ENCODE measurements at places on chromosomes 3 and 15.
A peak's percentile ranks its signal among the peaks of the same experiment; 100 is the strongest.

DNA sequence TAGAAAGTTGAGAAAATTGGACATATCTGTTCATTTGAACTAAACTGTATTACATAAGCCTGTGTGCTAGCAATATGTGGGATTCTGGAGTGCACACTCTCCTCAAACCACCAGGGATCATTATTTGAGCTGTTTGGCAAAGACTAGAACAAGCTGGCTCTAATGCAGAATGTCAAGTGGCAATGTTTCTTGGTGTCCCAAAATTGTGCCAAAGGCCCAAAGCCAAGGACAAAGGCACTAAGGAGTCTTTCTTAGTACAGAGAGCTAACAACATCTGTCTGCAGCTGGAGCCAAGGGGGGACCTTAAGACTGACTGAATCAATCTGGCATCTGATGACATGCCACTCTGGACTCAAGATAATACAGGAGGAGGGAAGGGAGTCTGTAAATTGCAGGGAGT lies 76.7 kb upstream of the STRIT1 start:
- no peak for DNase-seq

DNA sequence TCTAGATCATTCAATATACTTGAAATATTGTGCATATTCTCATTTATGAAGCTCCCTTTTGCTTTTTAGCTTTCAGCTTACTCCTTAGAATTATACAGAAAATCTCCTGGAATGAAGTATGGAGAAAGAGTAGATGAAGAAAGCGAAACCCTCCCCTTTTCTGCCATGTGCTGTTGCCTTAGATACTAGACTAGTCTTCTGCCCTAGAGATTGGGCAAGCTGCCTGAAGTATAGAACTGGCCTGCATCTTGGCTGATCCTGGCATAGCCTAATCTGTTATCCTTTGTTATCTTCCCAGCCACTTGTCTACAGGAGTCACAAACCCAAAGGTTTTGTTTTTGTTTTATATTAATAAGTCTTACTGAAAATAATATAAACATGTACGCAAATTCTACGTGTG lies 138.8 kb downstream of the RBPMS2 start:
- DNase-seq: no peak

DNA sequence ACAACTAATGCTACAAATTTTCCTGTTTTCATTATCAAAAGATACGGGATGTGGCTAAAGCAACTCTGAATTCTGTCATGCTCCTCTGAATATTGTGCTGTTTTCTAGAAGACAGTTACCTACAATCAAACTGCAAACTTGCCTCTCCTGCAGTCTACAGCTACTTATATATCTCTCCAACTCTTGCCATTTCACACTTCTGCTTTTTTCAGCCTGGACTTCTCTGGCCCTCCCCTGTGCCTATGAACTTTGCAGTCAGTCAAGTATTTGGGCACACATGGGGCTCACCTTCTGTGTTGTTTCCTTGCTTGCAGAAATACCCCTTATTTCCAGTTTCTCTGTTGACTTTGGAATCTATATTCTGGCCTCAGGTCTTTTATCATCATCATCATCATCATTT lies 575.6 kb downstream of the GRM7 start:
- DNase-seq: no peak

DNA sequence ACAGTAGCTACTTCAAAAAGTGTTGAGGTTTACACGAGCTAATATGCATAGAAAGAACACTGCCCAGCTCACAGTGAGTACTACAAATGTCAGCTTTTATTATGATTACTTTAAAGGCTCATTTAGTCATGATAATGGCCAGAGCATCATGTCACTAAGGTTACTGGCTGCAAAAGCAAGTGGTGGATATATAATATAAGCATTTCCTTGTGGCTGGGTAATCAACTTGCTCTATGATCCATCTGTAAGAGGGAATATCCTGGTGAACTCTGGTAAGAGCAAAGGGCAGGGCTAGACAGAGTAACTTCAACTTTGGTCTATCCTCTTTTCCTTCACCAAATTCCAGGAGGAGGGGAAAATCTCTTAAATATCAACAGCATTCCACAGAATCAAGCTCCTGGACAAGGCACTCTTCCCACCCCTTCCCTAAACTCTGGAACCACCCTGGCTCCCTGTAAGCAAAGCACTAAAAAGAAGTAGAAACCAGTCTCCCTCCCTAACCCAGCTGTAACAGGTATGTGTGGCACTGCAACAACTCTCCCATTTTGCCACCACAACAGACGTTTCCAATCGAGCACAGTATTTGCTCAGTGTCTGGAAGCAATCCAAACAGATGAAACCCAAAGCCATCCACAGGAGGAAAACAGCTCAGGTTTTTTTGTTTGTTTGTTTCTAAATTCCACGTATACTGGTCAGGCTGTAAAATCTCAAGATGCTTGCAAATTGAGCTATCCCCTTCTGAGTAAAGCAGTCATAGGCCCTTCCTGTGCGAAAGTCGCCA lies 13.4 kb downstream of the B4GALT4 start:
- DNase-seq: no peak

GRCh38 chr15:78234515-78235040 lies at the start of gene ACSBG1:
TSS of gene ACSBG1 (minus strand) at chr15:78234565. CDS start at chr15:78234501, 64 bp downstream.
- DNase-seq: no peak

GRCh38 chr15:57694279-57694678 lies 12.2 kb upstream of the POLR2M start:
- DNase-seq: no peak

DNA sequence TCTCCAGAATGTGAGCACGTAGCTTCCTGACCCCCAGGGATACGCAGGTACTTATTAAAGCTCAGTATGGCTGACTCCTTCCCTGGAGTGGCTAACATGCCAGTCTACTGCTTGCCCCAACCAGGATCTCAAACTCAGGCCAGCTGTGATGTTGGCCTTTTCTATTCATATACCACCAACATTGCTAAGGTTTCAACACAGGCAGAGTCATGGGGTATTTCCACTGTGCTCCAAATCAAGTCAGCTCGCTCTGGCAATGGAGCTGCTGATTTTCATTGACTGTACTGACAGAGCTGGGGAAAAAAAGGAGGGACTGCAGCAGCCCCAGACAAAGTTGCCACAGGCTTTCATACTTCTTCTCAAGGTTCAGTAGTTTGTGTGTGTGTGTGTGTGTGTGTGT lies 87.0 kb downstream of the CFAP20DC start:
- no peak for DNase-seq

GRCh38 chr3:108472001-108472591 lies 38.3 kb downstream of the MYH15 start:
- no peak for DNase-seq

DNA sequence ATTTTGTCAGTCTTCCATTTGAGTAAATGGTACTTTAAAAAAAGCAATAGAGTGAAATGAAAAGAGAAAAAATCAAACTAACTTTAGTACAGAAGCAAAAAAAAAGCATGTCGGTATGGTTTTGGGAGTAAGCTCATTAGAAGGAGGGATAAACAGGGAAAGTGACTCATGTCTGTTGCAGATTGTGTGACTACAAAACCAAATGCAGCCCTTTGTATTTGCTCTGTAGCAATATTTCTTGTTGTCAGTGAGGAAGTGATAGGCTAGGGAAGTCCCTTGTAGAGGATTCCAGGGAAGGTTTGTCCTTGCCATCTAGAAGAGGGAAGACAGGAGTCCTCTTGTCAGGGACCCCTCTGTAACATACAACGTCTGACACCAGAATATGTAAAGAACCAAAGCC lies 150.5 kb upstream of the POU1F1 start:
- DNase-seq: no peak

DNA sequence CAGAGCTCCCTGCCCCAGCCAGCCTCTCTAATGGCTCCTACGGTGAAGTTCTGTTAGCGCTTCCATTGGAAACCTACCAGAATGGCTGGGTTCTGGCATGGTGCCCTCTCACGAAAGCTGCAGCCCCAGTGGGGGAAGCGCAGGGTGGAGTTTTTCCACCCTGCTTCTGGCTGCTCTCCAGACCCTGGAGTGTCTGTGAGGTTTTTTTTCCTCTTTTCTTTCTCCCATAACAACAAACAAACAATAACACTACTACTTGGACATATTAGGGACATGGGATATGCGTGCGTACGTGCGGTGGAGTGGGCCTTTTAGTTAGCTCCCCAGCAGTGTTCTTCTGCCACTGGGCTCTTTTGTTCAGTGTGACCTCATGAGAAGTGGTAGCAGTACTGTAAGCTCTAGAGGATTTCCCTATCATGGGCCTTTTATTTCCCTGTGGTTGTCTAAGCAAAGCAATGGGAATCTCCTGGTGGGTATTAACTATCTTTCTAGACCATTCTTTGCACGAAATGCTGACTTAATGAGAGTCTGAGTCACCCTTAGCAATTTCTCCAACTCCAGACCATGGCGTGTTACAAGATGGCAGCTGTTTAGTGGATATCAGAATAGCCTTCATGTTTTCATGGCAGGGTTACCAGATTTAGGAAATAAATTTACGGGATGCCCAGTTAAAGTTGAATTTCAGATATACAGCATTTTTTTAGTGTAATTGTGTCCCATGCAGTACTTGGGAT lies 161.9 kb downstream of the FNDC3B start:
- DNase-seq: no peak

GRCh38 chr15:96246057-96246456 lies 84.4 kb upstream of the NR2F2 start:
- DNase-seq: no peak

GRCh38 chr3:129746629-129747028 lies 140.2 kb upstream of the PLXND1 start:
- DNase-seq: no peak

GRCh38 chr15:87215100-87215499 lies 1041.4 kb downstream of the NTRK3 start:
- DNase-seq: no peak

- DNase-seq: no peak
Observed at GRCh38 chr15:39641191-39641889, 60.5 kb downstream of the THBS1 start.

DNA sequence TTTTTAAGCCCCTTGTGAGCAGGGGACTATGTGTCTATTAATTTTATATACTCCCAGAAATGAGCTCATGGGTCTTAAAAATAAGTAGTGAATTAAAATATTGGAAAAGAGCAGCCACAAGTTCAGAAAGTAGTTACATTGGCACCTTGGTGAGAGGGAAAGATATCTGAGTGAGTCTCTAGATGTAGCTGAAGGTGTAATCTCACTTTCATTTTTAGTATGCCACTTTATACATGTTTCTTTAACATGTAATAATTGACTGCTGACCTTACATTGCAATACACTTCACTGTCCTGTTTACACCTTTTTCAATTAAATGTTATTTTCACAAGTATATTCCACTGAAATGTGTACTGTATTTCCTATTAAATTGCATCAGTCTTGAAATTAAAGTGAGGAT lies 12.1 kb upstream of the PAK6 start:
- DNase-seq: no peak

GRCh38 chr3:61667383-61667782 lies 106.0 kb downstream of the PTPRG start:
- DNase-seq: no peak

DNA sequence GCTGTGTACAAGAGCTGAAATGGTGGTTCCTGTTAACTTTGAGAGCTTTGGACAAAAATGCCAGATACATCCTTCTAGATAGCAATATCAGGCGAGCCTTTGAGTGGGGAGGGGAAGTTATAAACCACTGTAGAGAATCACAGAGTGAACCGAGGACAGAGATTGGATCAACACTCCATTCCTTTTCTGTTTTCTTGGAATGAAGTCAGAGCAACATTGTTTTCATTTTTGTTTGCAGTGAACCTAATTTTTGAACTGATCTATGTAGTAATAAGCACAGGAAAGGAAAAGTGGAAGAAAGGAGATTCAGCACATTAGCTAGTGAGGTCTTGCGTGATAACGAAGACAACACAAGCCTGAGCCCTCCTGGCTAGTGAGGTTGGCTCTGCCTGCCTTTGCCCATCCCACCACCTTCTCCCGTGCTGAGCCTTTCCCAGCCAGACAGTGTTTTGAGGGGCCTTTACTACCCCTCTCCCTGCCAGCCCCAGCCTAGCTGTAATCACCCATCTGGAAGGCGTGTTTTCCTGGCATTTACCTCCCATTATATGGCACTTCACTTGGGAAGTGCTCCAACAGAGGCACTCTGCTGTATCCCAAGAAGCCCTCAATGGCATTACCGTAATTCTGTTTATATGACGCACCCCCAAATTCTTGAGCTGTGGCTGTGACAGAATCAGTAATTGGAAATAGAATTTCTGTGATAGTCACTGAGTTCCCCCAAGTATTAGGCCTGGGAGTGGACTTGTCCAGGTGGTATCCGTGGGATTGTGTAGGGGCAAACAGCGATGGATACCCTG lies 129.8 kb downstream of the CACNA1D start:
- no peak for DNase-seq

- no peak for DNase-seq
Observed at GRCh38 chr15:64686130-64686735, 89.2 kb downstream of the RBPMS2 start.

GRCh38 chr3:49158103-49158709 lies 7.9 kb downstream of the CCDC71 start:
- peak; percentile 38 for DNase-seq

DNA sequence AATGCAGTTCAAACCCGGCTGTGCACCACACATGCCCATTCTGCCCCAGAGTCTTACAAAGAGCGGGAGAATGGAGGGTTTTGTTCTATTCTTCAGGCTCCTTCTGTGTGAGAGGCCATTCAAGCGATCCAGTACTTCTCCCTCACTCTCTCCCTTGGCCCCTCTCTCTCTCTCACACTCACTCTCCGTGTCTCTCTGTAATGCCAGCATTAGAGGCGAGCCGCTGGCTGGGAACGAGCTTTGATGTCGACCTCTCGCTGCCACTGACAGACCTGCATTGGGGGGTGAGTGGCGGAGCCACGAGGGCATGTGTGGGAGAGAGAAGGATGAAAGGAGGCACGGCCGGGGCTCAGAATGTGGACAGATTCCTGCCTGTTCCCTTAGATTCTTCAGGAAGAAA lies 231.7 kb upstream of the ARRDC4 start:
- DNase-seq: no peak

GRCh38 chr15:99732124-99732750 lies 1.0 kb downstream of the LYSMD4 start:
- DNase-seq: no peak

- no peak for DNase-seq
Observed at GRCh38 chr3:194269610-194270145, 81.5 kb downstream of the CPN2 start.

DNA sequence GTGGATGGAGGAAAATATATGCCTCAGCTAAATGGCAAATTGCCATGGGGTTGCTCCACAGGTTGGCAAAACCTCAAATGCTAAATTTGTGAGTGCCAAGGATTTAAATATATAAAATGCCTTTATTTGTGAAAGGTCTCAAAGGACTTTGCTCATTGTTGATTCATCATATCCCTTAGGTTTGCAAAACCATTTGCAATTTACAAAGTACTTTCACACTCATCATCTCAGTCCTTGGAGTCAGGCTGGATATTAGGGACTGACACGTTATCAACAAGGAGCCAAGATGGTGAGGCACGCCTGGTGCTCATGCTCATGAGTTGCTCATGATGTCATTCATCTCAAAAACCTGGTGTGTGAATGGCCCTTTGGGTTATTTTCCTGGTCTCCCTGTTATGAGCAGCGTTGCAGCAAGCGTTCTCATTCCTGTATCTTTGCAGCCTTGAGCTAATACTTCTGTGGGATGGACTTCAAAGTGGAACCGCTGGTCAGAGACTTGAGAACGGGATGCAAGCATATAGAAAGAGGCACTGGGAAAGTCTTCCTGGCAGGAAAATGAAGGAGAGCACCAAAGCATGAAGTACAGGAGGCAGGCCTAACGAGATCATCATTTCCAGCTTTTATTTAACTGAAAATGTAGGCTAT lies 66.0 kb downstream of the MYO1E start:
- DNase-seq: no peak

Data from activated T-helper 1 cell treated with Interleukin-2 at 50 U/mL for 16 hours (primary cell).